Stomach (tissue), 19 donors: ENCODE measurements at places on chromosomes 1 and 21. TPM values are rescaled to one million over a fixed set of nuclear protein-coding genes. Genes with fewer than 3 reads are reported as not detected.

Gene CTSS
- 5.8 TPM for total RNA-seq

Gene SPRR1A
- not detected for total RNA-seq

DNA sequence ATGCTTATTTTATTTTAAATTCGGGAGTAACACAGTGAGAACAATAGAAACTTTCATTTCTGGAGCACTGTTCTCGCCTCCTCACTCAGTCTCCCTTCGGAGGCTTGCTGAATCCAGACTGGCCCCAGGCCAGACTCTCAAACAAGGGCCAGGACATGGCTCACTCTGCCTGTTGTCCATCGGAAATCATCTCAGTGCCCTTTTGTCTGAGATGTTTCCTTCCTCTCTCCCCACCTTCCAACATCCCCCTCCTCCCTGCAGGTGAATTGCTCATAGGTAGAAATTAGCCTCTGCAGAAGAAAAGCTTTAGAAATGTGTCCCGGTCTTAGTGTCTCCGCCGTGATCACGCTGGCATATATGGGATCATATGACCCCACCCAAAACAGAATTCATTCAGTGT lies 55.2 kb downstream of the ERG start:
- H3K27ac ChIP-seq: no peak overlapping the region
- no peak overlapping the region for H3K4me3 ChIP-seq
- H3K27me3 ChIP-seq: peaks cover 6% of the 10 kb centered on the region

DNA sequence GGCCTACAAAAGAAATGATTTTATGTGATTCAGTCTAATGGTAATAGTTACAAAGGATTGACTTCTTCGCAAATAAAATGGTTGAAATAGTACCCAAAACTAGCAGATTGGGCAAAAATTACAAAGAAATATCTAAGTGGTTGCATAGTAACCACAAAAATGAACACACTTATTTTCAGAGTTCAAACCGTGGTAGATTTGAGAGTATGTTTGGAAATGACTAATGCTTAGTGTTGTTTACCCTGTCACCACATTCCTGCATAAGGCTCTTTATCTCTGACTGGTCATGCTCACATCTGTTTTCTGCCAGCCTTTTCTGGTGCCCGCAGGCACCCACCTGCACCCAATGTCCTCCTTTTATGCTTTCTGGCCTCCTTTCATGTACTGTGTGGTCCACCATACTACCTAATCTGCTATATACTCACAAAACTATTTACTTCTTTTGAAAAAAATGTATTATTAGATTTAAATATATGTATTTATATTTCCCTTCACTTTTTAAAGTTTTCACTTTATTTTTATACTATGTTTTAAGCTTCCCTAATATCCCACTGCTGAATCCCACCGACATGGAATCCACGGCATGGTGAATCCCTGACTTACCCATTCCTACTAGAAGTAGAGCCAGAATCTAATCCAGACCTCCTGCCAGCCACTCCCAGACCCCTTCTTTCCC lies 30.3 kb downstream of the PTPRC start:
- H3K4me3 ChIP-seq: no peak overlapping the region
- no peaks in the 10 kb centered on the region for H3K36me3 ChIP-seq
- DNase-seq: peak; percentile 28
- H3K4me1 ChIP-seq: no peaks in the 10 kb centered on the region
- peak overlapping the region; percentile 27 for H3K27ac ChIP-seq
- no peaks in the 10 kb centered on the region for H3K27me3 ChIP-seq

Gene EMC1
- total RNA-seq: 63.6 TPM
